GM23338 (cell line): ENCODE measurements at places on chromosomes 7 and 10. TPM values are rescaled to one million over a fixed set of nuclear protein-coding genes. Genes with fewer than 3 reads are reported as not detected.

Gene LRRD1
- 0.08 TPM in 1 of 2 replicates, not detected in the other for total RNA-seq

Gene LLCFC1
- total RNA-seq: not detected in 2 replicates

Gene OR6B1
- not detected in 2 replicates for total RNA-seq

Gene TRUB1
- total RNA-seq: 32.7 and 34.5 TPM in 2 replicates

- peaks cover 9% of the 10 kb centered on the region for H3K4me1 ChIP-seq
- H3K27ac ChIP-seq: no peak overlapping the region
- no peaks in the 10 kb centered on the region for H3K36me3 ChIP-seq
- peak; percentile 47 for DNase-seq
- H3K4me3 ChIP-seq: no peak overlapping the region
Observed at GRCh38 chr7:53596230-53596629, 560.8 kb downstream of the POM121L12 start.

GRCh38 chr7:70481570-70482123 is 650.3 kb upstream of the GALNT17 start:
- no peaks in the 10 kb centered on the region for H3K27me3 ChIP-seq
- H3K36me3 ChIP-seq: no peaks in the 10 kb centered on the region
- no peak overlapping the region for H3K27ac ChIP-seq

- no peak overlapping the region for H3K27ac ChIP-seq
- H3K4me1 ChIP-seq: no peaks in the 10 kb centered on the region
- H3K27me3 ChIP-seq: no peaks in the 10 kb centered on the region
Observed at GRCh38 chr7:130092598-130092997, 22.3 kb downstream of the KLHDC10 start.

DNA sequence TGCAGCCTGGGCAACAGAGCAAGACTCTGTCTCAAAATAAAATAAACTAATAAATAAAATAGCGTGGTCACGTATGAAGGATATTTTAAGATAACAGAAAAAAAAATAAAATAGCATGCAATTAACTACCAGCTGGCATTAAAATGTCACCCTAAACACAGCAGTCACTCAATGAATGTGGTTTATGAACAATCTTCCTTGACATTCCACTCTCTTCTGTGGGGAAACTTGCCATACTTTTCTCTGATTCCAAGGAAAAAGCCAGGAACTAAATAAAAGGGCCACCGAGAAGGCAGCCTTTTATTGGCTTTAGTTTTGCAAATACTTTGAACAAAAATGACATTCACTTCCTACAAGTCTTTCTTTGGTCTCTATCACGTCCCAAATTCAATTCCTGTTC is 266.6 kb downstream of the PARD3 start:
- H3K4me3 ChIP-seq: no peak overlapping the region
- no peaks in the 10 kb centered on the region for H3K27me3 ChIP-seq
- H3K27ac ChIP-seq: peak overlapping the region; percentile 15; the same call in 1 of the 2 replicates
- DNase-seq: no peak

DNA sequence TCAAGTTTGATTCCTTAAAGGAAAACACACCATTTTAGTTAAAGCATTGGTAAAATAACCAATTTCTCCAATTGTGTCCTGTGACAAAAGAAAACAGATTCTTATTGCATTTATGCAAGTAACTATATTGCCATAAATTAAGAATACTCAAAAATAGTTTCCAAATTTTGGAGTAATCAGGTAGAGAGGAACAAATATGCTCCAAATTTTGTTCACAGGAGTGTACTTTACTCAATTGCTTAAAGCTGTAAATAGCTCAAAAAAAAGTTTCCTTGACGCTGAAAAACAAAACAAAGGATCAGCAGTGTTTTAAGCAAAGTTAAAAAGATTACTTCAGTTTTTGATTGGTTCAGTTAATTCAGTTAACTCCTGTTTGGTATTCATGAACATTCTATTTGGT is 52.2 kb upstream of the INHBA start:
- H3K36me3 ChIP-seq: peaks cover 28% of the 10 kb centered on the region
- no peak overlapping the region; the same call in 1 of the 2 replicates for H3K4me3 ChIP-seq
- no peaks in the 10 kb centered on the region for H3K27me3 ChIP-seq
- H3K4me1 ChIP-seq: no peaks in the 10 kb centered on the region
- no peak overlapping the region for H3K27ac ChIP-seq

DNA sequence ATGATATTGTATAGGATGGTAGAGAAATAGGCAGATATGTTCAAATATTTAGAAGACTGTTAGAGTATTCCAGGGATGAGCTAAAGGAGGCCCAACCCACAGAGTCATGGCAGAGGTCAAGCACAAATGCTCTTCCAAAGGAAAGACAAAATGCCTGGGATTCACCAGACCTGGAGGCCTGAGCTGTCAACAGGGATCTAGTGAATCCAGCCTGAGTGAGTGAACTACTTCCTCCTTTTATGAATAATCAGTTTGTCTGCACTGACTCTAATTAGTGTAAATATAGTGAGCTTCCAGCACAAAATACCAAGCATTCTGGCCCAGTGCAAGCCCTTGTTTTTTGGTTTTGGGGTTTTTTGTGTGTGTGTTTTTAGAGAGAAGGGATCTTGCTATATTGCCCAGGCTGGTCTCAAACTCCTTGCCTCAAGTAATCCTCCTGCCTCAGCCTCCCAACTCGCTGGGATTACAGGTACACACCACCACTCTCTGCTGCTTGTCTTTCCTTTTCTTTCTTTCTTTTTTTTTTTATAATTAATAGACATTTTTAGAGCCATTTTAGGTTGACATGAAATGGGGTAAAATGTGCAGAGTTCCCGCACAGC is 244.4 kb downstream of the SKIDA1 start:
- H3K4me3 ChIP-seq: no peak overlapping the region
- H3K4me1 ChIP-seq: peaks cover 37% of the 10 kb centered on the region
- peak overlapping the region; percentile 94 for H3K27ac ChIP-seq
- no peaks in the 10 kb centered on the region for H3K27me3 ChIP-seq

DNA sequence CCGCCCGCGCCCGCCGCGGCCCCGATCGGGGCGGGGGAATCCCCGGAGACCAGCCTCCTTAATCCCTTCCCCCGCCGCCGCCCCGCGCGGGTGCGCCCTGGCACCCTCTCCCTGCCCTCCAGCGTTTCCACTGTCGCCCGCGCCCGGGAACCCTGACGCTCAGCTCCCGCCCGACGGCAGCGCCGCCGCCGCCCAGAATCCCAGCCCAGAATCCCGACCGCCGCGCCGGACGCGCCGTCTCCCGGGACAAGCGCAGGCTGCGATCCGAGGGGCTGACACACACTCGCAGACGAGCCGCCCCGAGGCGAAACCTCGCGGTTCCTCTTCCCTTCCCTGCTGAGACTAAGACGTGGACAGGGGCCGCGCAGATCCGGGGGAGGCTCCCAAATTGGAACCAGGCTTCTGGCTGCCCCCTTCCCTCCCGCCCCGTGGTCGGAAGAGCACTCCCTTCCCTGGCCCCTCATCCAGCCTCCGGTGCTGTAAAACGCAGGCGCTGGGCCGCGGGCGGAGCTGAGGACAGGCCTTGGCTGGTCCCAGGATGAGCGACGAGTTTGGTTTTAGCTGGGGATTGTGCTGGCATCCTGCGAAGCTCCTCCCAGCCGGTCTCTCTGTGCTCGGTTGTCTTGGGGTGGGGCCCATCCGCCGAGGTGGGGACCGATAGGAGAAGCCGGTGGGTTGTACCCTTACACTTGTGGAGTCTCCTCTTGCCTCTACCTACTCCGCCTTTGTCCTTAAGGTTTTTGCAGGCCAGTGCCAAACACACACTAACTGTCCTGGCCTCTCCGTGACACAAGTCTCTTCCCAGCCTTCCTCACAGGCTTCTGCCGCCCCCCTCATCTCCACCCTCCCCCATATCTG is 1.1 kb downstream of the MARVELD1 start:
- H3K4me3 ChIP-seq: peak overlapping the region; percentile 82
- H3K4me1 ChIP-seq: peaks cover 52% of the 10 kb centered on the region
- DNase-seq: peak; percentile 90
- peaks cover 7% of the 10 kb centered on the region; the same call in 1 of the 2 replicates for H3K36me3 ChIP-seq
- H3K27ac ChIP-seq: peak overlapping the region; percentile 97
- no peaks in the 10 kb centered on the region for H3K27me3 ChIP-seq

GRCh38 chr10:132336919-132337407 is 5.0 kb downstream of the LRRC27 start:
- peak; percentile 46 for DNase-seq
- no peaks in the 10 kb centered on the region for H3K27me3 ChIP-seq
- H3K27ac ChIP-seq: peak overlapping the region; percentile 46
- peaks cover 12% of the 10 kb centered on the region for H3K4me1 ChIP-seq
- no peak overlapping the region for H3K4me3 ChIP-seq
- H3K36me3 ChIP-seq: no peaks in the 10 kb centered on the region

DNA sequence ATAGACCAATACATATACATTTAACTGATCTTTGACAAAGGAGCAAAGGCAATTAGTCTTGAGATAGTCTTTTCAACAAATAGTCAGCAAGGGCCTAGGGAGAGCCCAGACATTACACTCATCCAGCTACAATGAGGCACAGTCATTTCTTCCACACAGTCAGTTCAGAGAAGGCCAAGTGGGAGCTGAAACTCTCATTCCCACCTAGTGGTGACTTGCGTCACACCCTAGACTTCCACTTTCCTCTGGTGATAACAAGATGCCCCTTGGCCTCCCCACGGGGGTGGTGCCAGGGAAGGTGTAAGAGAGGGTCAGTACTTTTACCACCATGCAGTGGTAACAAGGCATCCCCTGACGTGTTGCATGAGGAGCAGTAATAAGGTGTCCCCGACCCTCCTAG is 8.0 kb downstream of the FRMPD2 start:
- no peaks in the 10 kb centered on the region for H3K27me3 ChIP-seq
- no peaks in the 10 kb centered on the region for H3K36me3 ChIP-seq
- H3K4me3 ChIP-seq: no peak overlapping the region
- H3K27ac ChIP-seq: no peak overlapping the region
- H3K4me1 ChIP-seq: no peaks in the 10 kb centered on the region

GRCh38 chr7:69342154-69342884 is 256.0 kb upstream of the AUTS2 start:
- no peak overlapping the region for H3K4me3 ChIP-seq
- no peak overlapping the region for H3K27ac ChIP-seq
- H3K4me1 ChIP-seq: no peaks in the 10 kb centered on the region
- no peaks in the 10 kb centered on the region for H3K36me3 ChIP-seq
- no peaks in the 10 kb centered on the region for H3K27me3 ChIP-seq

DNA sequence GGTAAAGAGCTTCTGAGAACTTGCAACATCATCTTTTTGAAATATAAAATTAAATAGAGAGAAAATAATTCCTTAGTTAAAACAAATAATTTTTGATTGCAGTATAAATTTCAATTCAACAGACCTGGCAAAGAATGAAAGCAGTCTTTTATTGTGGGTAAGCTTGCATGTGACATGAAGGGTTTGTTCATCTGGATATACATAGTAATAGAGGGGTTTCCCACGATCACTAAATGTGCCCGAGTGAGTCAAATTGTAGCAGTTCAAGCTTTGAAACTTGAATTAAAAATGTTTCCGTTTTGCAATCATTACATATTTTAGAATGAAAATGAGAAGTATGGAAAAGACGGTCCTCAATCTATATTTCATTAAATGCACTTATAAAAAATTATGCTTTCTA is 658.4 kb upstream of the MBL2 start:
- DNase-seq: no peak
- H3K27ac ChIP-seq: no peak overlapping the region
- no peak overlapping the region for H3K4me3 ChIP-seq
- peaks cover 24% of the 10 kb centered on the region for H3K4me1 ChIP-seq
- H3K27me3 ChIP-seq: no peaks in the 10 kb centered on the region

DNA sequence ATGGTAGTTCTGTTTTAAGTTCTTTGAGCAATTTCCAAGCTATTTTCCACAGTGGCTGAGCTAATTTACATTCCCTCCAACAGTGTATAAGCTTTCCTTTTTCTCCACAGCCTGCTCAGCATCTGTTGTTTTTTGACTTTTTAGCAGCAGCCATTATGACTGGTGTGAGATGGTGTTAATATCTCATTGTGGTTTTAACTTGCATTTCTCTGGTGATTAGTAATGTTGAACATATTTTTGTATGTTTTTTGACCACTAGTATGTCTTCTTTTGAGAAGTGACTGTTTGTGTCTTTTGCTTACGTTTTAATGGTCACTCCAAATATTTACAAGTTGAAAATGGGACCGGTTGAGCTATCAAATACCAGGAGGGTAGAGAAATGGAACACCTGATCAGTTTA is 20.4 kb downstream of the GNG11 start:
- H3K36me3 ChIP-seq: no peaks in the 10 kb centered on the region
- H3K4me1 ChIP-seq: no peaks in the 10 kb centered on the region
- no peaks in the 10 kb centered on the region for H3K27me3 ChIP-seq
